ENCODE measurements at places on chromosomes 2 and 18.

DNA sequence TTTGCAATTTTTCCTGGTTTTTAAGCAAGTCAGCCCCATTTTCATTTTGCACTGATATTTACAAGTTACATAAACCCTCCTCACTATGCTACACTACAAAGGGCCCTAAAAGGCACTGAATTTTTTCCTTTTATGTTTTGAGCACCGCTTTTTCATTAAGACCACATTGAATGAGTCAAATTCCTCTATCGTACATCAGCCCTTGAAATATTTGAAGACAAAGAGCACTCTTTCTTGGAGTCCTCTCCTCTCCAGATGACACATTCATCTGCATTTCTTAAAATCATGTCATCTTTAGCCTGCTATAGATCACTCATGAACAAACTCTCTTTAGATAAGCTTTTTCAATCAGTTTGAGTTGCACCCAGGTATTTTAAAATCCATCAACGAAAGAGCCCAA, 306.6 kb upstream of the SOX11 start:
- DNase-seq = no peak

GRCh38 chr2:118265873-118266455, 177.7 kb downstream of the INSIG2 start:
- no peak for DNase-seq

GRCh38 chr2:163182764-163183354, 344.3 kb upstream of the KCNH7 start:
- DNase-seq = peak; percentile 30

DNA sequence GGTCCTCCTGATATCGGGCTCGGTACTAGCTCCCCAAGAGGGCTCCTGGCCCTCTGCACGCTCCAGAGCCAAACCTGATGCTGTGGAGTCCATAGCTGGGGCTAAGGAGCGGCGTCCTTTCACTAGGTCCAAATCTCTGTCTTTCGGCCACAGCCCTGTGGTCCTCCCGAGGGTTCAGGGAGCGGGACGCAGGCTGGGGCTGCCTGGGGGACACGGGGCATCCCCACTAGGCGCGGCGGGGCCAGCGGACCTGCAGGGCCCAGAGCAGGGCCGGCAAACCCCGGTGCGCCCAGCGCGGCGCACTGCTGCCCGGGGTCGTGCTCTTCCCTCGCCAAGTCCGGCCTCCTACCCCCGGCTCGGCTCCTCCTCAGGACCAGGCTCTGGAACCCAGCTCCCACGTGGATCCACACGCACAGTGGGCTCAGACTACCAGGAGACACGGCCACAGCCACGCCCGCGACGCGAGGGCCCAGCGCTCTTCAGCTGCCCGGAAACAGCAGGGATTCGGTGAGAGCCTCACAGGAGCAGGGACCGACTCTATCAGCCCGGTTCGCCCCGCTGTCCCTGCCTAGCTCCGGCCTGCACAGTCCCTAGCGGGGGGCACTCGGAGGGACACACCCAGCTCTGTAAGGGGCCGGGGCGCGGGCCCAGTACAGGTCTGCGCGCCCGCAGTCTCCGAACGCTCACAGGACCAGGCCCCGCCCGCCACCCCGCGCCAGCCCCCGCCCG, 593 bp downstream of the ZNF514 start:
- DNase-seq = peak; percentile 45

DNA sequence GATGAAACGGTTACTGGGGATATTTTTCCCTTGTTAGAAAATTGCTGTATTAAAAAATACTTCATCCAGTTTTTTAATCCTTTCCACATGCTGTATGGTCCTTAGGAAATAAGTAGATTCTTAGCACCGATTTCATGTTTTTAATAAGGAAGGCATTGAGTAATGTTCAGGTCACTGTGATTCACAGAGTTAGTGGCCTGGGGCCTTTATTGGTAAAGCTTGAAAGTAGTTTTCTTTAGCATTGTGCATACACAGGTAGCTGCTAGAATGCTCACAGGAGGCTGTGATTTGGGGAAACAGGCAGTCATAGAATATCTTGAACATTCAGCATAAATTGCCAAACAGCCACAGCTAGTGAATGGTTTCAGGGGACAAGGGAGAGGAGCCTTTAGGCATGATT, 79.8 kb downstream of the XRCC5 start:
- peak; percentile 15 for DNase-seq

Data from kidney tubule cell (primary cell).